Activated T-helper 1 cell treated with Interleukin-2 at 50 U/mL for 16 hours (primary cell): ENCODE measurements at places on chromosomes 5 and 9.
A peak's percentile ranks its signal among the peaks of the same experiment; 100 is the strongest.

GRCh38 chr5:169817031-169817430, 163.3 kb downstream of the INSYN2B start:
- DNase-seq, result no peak

DNA sequence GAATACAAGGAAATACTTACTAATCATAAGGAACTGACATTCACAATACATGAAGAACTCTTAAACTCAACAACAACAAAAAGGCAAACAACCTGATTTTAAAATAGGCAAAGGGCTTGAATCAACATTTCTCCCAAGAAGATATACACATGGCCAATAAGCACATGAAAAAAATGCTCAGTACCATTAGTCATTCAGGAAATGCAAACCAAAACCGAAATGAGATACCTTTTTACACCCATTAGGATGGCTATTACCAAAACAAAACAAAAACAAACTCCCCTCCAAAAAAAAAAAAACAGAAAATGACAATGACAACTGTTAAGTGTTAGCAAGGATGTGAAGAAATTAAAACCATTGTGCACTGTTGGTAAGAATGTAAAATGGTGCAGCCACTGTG, 104.1 kb upstream of the ZNF462 start:
- DNase-seq, result no peak

- DNase-seq, result no peak
Measured at GRCh38 chr5:71782393-71782770, 63.3 kb downstream of the CARTPT start.

- DNase-seq, result no peak
Measured at GRCh38 chr5:2901096-2901495, 149.6 kb upstream of the IRX2 start.

DNA sequence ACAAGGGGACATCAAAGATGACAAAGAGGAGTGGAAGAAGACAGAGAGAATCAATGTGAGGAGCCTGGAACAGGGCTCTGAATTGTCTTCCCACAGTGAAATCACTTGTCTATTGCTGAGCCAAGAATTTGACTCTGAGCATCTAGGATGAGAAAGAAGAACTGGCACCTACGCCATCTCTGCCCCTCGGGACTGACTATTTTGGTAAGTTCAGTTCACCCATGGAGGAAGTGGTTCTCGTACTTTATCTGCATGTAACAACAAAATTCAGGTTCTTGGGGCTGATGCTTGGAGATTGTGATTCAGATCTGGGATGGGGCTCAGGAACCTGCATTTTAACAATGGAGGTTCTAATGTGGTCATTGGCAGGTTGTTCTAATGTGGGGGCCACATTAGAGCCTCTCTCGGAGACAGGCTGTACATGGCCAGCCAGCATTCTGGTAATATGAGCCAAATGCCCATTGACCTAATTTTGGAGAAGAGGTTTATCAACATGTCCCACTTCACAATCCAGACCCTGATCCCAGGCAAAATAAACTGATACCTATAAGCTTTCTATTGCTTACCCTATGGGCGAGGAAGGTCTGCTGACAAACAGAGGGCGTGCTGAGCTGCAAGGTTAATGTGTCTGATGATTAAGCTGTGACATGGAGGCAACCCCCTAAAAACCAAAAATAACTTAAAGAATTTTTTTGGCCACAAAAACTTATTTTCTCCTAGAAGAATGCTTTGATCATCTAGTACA, 2.7 kb upstream of the IL12B start:
- DNase-seq, result no peak

- DNase-seq, result no peak
Measured at GRCh38 chr5:113375480-113376060, 59.2 kb downstream of the TSSK1B start.

GRCh38 chr5:53237876-53238275, 128.3 kb upstream of the MOCS2 start:
- no peak for DNase-seq

GRCh38 chr5:102902135-102902448, 147.0 kb downstream of the PAM start:
- no peak for DNase-seq

GRCh38 chr5:163350083-163350482, 87.3 kb upstream of the CCNG1 start:
- DNase-seq, result no peak

DNA sequence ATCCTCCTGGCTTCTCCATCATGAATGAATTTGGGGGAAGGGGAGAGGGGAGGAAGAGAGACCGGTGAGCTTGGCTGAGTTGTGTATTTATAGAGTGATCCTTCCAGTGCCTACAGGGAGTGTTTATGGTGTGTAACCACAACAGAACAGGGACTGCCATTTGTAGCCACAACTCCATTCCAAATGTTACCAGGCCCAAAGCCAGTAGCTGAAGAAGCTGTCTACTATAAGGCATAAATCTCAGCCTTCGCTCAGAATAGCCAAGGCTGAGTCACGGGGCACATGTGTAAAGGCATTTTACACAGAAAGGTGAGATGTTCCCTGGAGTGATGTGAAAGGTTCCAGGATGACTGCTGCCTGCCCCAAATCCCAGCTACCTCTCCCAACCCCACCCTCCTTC, 2.5 kb downstream of the TMEM252 start:
- no peak for DNase-seq

GRCh38 chr5:218457-219291, 554 bp downstream of the SDHA start:
- no peak for DNase-seq

DNA sequence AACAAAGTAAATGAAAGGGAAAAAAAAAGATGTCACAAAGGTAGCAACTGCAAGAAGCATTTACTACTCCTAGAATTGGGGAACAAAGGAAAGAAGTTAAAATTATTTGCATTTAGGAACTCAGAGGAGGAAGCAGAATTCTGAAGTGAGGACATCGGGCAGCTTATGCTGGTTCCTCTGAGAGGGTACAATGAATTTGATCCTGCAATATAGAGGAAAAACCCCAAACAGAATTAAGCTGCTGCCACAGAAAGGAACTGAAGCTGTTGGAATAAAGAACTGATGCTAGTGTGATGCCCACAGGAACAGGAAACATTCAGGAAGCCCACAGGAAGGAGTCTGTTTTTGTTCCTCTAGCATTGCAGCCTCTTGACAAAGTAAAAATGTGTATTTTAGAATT, 22.3 kb upstream of the TBCA start:
- DNase-seq, result no peak

DNA sequence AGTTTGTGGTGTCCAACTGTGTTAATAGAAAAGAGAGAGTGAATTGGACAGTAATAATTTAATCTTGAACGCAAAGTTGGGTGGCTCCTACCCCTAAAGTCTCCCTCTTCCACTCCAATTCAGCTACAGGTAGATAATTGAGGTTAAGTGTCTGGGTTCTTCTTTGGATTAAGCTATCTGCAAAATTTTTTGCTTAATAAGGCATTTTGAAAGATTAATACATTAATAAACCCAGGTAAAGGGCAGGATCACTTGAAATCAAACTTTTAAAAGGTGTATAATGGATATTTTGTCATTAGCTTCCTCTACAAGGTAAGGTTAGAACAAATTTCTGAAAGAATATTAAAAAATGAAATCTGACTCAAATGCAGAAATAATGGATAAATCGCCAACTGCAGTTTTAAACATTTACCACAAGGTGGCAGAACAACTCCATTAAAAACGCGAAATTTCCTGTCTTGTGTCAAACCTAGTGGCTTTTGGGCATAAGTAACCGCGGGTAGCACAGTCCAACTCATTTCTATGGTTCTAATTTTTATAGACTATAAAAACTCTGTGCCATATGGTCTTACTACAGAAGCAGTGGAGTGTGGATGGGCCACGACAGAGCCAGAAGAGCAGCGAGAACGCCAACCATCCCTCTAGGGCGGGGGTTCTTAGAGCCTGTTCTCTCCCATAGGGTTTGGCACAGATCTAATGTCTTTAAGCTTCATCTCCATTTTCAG, 276.5 kb downstream of the ARHGEF28 start:
- no peak for DNase-seq

GRCh38 chr5:135565725-135566421, 12.9 kb downstream of the CXCL14 start:
- DNase-seq, result peak; percentile 27

DNA sequence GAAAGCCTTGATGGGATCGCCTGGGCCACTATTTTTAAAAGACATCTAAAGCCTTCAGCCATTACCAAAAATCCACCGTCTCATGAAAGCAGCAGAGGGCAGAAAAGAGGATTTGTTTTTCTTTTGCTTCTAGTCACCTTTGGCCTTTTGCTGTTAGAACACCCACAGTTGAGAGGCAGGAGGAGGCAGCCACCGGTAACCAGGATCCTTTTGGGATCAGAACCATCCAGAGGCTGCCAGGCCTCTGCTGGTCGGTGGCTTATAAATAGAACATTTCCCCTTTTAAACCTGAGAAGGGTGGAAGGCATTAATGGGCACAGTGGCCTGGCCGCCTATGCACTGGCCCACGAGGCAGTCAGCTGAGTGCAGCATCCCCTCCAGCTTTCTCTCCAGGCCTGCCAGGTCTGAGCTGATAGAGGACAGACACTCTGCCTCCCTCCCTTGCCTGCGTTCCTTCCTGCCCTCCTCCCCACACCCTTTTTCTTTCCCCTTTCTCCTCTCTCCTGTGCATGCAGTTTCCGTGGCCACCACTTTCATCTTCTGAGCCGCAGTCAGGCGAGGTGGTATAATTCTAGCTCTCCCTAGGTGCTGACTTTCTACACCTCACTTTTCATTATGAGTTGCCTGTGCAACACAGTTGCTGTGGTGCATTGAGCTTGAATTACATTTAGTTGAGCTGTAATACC, 253.4 kb downstream of the ARHGAP26 start:
- DNase-seq, result no peak

DNA sequence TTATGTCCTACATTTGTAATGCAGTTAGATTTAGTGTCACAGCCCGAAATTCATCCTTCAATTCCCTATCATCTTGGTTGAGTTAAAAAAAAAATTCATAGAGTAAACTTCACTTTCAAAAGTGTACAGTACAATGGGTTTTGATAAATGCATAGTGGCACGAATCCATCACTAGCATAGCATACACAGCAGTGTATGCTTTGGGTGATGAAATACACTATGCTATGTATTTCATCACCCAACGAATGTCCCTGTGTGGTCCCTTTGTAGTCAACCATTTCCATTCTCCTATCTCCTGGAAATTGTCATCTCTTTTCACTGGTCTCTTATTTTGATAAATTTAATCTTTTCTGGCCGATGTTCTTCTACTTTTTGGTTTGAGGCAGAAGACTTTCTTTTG, 129.4 kb upstream of the BASP1 start:
- DNase-seq, result no peak

GRCh38 chr9:110776221-110776620, 107.6 kb downstream of the MUSK start:
- DNase-seq, result no peak

- no peak for DNase-seq
Measured at GRCh38 chr5:112630246-112631009, 107.3 kb upstream of the APC start.

DNA sequence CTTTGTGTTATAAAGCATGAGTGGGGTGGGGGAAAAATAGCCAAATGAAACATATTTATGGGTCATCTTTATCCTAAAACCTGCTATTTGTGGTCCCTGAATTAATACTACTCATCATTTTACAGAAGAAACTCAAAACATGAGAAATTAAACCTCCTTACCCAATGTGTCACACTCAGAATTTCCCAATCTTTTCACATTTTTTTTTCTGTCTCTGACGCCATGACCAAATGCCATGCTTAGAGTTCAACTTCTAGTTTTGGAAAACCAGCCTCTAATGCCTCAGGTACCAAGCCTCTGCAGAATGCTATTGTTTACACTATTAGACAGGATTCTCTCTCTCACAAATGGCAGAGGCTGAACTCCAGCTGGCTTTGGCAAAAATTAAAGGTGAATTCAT, 505.5 kb upstream of the WWC1 start:
- DNase-seq, result no peak

DNA sequence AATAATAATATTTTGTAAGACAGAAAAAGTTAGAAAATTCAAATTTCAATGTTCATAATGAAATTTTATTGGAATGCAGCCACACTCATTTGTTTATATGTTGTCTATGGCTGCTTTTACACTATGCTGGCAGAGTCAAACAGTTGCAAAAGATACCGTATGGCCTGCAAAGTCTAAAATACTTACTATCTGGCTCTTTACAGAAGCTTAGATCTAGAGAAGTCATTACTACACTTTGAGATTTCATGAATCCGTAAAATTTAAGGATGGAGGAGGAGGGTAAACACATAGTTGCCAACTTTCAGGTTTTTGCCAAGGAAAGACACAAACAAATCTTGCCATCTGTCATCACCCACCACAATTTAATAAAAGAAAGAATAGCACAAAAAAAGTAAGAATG, 25.1 kb upstream of the PCSK1 start:
- DNase-seq, result no peak

GRCh38 chr9:132002643-132003318, 76.9 kb downstream of the MED27 start:
- DNase-seq, result no peak

DNA sequence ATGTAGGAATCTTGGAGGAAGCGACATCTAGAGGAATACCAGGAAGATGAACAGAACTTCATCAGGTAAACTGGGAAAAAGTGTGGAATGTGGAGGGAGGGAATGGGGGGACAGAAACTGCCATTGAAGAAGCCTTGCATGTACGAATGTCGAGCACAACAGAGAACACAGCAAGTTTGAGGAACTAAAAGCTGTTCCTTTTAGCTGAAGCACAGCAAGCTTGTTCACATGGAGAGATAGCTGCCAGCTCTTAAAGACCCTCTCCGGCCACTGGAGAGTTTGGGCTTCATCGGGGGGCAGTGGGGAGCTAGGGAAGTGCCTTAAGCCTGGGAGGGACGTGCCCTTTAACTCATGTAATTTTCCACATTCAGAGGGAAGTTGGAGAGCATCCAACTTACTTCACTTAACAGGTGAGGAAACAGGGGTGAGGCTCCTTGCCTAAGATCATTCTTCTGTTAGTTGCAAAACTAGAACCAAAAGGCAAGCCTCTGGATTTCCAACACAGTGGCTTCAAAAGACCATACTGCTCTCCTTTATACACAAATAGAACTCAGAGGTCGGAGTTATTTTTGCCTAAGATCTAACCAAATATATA, 2.3 kb upstream of the CYFIP2 start:
- DNase-seq, result no peak

DNA sequence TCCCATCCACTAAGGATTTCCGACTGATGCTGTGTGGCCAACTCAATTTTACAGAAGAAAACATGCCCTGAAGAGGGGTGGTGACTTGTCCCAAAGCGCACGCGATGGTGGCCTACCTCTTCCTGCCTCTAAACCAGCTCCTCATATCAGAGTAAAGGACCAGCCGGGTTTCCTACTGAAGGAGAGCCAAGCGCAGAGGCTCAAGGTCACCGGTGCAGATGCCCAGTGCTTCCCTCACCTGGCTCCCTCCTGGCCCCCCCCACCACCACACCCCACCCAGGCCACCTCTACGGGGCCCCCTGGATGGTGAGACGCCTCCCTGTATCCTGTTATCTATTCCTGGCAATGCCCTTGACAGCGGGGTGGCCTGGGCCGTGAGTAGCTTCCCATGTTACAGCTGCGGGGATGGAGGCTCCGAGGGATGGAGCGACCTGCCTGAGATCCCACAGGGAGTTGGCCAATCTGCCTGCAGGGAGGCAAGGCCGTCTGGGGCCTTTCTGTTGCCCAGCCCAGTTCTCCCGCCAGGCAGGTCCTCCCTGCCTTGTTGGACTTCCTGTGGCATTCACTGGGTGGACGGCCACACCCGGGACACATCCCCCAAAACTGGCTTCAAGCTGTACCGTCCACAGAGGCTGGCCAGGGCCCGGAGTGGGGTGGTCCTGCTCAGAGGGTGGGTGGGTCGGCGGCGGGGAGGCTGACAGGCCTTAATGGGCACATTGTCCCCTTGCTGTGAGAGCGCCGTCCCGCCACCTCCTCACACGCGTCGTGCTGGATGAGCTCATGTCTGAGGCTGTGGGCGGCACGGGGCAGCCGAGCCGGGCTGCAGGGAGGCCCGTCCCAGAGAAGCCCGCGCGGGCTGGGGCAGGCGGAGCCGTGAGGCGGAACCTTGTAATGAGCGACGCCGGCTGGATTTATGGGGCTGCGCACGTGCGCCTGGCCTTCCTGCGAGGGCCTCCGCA, 72.5 kb downstream of the MACROH2A1 start:
- DNase-seq, result no peak
